ENCODE measurements at places on chromosomes 16 and 17. TPM values are rescaled to one million over a fixed set of nuclear protein-coding genes. Genes with fewer than 3 reads are reported as not detected.
A peak's percentile ranks its signal among the peaks of the same experiment; 100 is the strongest.

DNA sequence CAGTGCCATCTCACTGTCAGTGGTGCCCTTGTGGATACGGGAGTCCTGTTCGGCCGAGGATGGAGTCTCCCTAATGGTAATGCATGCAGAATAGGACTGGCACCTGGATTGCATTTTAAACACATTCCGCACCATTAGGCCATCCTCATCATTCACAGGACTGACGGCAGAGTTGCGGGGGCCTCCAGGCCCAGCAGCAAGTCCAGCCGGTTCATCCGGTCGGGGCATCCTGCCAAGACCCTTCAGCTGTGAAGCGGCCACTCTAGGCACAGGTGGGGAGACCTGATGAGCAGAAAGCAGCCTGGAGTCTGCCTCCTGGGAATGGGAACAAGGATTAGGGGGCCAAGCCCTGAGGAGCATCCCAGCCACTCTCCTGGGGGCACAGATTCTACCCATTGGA, 90.3 kb upstream of the XYLT1 start:
- no peak for DNase-seq

- no peak for DNase-seq
Measured at GRCh38 chr16:8493972-8494371, 96.3 kb downstream of the TMEM114 start.

- DNase-seq, result no peak
Measured at GRCh38 chr17:57360266-57360665, 103.9 kb downstream of the MSI2 start.

- DNase-seq, result peak; percentile 29
Measured at GRCh38 chr16:31072540-31073141, 1.4 kb downstream of the ZNF668 start.

DNA sequence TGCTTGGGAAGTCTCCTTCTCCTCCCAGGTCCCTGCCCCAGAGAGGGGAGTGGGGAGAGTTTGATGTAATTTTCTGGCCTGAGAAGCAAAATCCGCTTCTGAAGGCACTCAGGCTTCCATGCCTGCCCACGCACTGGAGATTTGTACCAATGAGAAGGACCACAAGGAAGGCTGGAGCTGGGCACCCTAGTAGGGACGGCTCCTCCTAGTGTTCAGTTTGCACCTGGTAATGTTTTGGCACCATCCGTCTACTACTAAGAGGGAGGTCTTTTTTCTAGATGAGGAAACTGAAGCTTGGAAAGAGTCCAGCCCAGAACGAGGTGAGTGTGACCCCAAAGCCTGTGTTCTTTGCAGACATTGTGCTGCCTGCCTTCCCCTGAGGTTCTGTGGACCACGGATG, 83.6 kb upstream of the NLRP1 start:
- DNase-seq, result no peak

GRCh38 chr16:59090541-59090940, 356.4 kb upstream of the GOT2 start:
- no peak for DNase-seq

DNA sequence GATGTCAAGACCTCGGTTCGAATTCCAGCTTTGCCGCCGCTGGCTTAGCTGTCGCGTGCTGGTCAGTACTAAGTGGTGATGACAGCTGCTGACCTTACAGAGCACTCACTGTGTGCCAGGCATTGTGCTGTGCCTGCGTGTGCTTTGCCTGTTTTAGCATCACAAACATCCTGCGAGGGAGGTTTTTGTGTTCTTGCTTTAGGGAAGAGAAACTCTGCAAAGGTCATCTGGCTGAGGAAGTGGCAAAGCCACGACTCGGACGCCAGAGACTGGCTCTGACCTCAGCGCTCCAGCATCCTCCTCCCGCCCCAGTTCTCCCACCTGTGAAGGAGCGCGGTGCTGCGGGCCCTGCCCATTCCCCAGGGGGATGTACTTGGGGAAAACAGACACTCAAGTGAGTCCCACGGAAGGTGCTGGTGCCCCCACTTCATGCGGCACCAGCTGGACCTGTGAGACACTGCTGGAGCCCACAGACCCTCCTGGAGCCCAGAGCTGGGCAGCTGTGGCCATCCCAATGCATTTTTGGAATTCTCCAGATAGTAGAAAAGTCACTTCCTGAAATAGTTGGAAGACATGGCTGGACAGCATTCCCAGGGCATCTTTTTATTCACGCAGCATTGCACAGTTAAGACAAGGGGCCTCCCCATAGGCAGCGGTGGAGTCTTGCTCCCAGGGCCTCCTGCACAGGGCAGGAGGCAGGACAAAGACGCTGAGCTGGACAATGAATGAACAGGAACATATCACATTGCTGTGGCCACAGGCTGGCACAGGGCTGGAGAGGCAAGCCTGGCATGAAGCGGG, 20.0 kb upstream of the HERPUD1 start:
- peak; percentile 59 for DNase-seq

GRCh38 chr16:17173281-17173680, 297.5 kb downstream of the XYLT1 start:
- no peak for DNase-seq

GRCh38 chr17:46044286-46044928, 45.4 kb downstream of the STH start:
- peak; percentile 59 for DNase-seq

GRCh38 chr17:74767111-74767516, 9.0 kb downstream of the NAT9 start:
- no peak for DNase-seq

DNA sequence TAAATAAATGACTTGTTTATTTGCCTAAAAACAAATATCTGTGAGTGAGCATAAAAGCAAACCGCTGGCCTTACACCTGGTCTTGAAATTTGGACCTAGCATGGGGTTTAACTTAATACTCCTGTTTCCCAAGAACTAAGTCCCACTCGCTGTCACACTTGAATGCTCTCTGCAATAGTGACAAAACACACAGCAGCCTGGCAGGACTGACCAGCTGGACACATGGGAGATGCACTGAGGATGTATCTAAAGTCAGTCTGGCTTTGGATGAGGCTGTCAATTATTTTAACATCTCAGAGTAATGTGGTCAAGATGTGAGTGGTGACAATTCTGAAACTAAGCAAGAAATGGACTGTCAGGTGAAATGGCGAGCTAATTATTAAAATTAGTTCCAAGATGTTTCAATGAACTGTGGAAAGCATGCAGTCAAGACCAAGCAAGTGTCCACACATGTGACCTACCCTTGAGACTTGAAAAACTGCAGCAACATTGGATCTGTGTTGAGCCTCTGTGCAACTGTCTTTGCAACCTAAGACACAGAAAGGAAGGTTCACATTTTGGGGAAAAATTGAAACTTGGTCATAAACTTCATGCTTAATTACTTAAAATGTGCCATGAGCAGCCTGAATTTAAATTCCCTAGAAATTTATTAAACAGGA, 16.6 kb downstream of the LITAFD start:
- no peak for DNase-seq

- no peak for DNase-seq
Measured at GRCh38 chr17:4480929-4481898, 17.5 kb upstream of the SPNS2 start.

DNA sequence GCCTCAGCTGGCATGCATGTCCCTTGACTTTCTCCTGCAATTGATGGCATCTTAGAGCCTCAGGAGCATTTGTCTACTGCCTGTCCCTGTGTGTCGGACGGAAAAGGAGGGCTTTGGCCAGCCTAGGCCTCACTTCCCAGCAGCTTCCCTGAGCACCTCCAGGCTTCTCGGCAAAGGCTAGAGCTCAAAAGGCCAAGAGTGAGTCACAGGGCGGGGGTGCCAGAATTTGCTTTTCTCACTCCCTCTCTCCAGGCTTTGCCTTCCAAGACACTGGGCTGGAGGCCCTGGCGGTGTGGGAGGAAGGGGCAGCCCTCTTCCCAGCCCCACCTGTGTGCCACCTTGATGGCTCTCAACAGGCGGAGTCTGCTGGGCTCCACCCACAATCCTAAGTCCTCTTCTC, 107.3 kb upstream of the MAF start:
- no peak for DNase-seq

- no peak for DNase-seq
Measured at GRCh38 chr17:81693509-81694210, 9.5 kb upstream of the MRPL12 start.

DNA sequence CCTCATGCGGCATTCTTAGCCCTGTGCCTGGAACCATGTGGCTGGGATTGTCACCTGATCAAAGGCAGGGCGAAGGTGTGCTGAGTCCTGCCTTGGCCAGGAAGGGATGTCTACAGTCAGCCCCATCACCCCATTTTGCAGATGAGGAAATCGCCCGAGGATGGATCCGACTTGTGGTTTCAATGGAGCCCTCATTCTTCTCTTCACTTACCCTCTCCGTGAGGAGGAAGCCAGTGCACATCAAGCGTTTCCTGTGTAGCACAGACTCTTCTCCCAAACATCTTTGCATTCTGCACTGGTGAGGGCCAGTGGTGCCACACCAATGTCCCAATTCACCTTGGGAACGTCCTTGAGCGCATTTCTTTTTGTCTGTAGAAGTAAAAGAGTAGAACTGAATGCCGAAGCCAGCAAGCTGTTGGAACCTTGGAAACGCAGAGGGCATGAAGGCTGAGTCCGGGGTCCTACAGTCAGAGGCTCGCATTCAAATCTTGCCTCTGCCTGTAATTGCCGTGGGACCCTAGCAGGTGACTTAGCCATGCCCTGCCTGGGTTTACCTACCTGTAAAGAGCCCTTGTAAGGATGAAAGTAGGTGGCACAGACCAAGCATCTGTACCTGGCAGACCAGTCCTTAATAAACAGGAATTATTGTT, 85.4 kb downstream of the IRF8 start:
- no peak for DNase-seq

DNA sequence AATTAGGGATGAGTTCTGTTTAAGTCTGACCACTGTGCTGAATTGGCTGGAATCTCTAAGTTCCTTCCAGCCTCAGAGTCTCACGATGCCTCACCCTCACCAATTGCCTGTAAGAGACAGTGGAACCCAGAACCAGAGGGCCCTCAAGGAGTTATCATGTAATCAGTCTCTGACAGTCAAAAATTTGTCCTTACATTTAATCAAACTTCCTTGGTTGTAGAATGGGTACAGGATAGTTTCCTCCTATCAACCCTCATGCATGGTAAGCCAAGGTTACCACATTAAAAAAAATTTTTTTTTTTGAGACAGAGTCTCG, 83.2 kb downstream of the CDK5R1 start:
- DNase-seq, result no peak

GRCh38 chr17:80101946-80102663, 724 bp downstream of the GAA start:
- DNase-seq, result no peak

DNA sequence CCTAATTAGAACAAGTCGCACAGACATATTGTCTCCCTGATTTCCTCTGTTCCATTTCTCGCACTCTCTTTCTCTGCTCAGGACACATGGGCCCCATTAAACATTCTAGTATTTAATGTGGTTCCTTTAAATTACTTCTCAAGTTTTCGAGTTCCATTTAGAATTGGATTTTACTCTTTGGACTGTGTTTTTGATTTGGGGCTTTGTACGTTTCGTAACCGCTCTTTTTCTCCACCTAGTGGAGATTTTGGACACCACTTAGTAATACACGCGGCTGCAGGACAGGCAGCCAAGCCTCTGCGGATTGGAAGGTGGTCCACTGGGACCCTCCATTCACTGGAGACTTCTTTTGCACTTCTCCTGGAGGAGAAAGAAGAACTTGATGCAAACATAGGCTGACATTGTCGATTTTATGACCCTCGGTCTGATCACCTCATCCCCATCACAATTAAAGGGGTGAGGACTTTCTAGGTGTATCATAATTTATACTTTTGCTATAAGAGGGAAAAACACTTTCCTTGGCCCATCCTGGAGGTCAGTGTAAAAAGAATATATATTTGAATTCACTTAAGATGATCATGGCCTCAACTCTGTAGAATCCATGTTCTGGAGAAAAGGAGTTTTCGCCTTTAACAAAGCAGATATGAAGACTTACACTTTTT, 85.7 kb downstream of the NOG start:
- no peak for DNase-seq

GRCh38 chr16:56426585-56426984, 1.2 kb upstream of the AMFR start:
- DNase-seq, result no peak

- no peak for DNase-seq
Measured at GRCh38 chr17:68326681-68327080, 35.4 kb downstream of the ARSG start.

DNA sequence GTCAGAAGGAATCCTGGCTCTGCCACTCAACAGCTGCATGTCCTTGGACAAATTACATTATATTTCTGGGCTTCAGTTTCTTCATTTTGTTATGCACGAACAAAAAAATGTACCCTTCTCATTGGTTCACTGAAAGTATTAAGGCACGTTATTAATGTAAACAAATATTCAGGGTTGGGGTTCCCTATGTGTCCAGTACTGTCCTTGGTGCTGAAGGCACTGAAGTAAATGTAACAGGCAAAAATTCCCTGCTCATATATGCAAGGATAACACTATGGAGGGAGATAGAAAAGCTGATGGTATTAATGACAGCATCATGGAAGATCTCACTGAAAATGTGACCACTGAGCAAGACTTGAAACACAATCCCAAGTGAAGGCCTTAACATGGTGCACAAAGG, 386.6 kb downstream of the XYLT1 start:
- DNase-seq, result no peak

DNA sequence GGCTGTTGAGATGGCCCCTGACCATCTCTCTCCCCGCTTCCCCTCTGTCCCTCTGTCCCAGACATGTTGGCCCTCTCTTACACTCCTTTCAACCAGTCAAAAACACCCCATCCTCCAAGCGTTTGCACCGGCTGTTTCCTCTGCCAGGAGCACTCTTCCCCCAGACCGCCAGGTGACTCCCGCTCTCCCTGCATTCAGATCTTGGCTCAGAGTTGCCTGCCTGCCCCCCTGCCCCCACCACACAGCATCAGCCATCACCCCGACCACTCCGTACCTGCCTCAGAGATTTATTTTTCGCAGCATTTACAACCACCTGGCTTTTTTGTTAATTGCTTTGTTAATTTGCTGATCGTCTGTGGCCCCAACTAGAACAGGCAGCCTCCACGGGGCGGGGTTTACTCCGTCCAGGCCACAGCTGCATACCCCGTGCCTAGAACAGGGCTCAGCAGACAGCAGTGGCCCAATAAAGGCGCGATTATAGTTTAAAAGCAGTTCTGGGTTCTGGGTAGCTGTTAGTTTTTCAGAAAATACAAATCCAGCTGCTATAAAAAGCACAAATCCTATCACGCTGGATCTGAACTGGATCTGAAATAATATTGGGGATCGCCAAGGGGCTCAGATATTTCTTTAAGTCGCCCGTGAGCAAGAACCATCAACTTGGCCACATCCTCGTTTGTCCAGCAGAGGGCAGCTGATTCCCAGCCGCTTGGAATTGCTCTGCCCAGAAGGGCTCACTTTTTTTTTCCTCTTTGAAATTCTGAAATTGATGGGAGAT, 173.6 kb downstream of the IRF8 start:
- peak; percentile 72 for DNase-seq

Gene BCKDK
- total RNA-seq, result 64.2 TPM

Gene CASKIN1
- total RNA-seq, result 1.7 TPM

Gene GRB7
- total RNA-seq, result 18.3 TPM

Gene CCL14
- 11.5 TPM for total RNA-seq

Gene CA4
- 7.5 TPM for total RNA-seq

Gene SULT1A1
- total RNA-seq, result 13.8 TPM

Gene DPEP2
- not detected for total RNA-seq

Gene TNFSF13
- 10.5 TPM for total RNA-seq

Data from pancreas (tissue), 10 donors.